Activated gamma-delta T cell (primary cell): ENCODE measurements at places on chromosomes 7 and 10.

DNA sequence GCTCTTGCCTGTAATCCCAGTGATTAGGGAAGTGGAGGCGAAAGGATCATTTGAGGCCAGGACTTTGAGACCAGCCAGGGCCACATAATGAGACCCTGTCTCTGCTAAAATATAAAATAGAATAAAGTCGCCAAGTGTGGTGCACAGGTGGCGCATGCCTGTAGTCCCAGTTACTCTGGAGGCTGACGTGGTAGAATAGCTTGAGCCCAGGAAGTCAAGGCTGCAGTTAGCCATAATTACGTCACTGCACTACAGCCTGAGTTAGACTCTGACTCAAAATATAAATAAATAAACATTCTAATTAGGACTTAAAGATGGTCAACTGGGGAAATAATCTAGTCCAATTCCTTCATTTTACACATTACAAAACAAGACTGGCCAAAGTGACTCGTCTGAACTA is 768 bp downstream of the CHCHD2 start:
- no peak for DNase-seq

GRCh38 chr7:73831834-73832651 is 1.2 kb downstream of the CLDN4 start:
- DNase-seq: no peak

DNA sequence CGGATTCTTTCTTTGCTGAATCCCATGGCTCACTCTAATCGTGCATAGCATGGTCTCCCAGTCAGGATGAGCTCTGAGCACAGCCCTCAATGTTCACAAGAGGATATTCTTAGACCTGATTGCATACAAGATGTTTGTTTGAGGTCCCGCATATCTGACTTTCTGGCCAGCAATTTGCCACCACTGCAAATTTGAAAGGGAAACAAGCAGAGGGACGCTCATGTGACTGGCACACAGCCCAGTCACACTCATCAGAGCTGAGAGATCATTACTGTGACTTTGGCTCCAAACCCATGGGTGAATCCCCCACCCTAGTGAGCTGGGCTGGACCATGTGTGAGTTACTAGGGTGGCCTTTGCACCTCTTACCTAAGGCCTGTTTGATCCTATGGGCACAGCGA is 9.9 kb downstream of the TAS2R41 start:
- DNase-seq: no peak

- DNase-seq: no peak
These were observed 15.5 kb upstream of the PTPRN2 start for GRCh38 chr7:158602905-158603772.

DNA sequence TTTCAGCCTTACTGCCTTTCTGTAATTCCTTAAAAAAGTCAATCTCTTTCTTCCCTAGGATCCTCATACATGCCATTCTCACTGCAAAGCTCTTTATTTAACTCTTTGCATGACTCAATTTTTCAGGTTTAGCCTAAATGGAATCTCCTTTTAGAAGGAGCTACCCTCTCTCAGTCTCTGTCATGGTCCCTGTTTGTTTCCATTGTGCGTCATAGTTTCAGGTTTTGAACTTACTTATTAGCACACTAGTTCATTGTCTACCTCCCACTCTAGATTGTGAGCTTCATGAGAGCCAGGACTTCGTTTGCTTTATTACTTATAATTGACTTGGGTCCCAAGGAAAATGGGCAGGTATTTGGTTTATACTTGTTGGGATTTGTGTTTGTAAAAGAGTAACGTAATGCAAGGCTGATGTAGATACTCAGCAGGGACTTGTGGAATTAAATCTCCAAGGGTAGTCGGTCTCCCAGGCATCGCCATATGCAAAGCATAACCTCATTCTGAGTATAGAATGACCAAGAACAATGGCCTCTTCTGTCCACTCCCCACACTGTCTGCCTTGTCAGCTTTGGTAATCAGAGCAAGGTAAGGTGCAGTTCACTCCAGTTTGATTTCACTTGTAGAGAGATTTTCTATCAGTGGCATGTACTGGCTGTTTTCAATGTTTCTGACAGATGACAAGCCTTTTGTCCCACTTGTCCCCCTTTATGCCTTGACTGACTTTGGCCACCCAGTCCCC is 252.0 kb downstream of the SORCS3 start:
- DNase-seq: no peak

DNA sequence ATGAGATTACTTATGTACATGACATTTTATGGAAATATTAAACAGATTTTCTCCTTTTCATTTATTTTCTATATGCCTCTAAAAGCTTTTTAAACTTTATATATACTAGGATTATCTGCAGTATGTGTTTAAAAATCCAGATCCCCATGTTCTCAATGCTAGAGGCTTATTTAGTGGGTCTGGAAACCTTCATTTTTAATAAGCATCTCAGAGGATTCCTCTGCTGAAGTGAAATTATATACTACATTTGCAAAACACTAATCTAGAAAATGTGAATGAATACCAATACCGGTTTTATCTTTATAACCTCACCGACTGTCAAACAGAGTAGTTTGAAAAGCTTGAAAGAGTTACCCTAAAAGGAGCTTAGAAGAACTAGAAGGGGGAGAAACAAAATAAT is 863.8 kb upstream of the ZWINT start:
- DNase-seq: no peak
